ENCODE measurements at places on chromosomes 2 and 18.

GRCh38 chr2:226835796-226836547 is at the start of gene RHBDD1:
Gene RHBDD1, plus strand, starts transcription at chr2:226836054. Its CDS starts 28,640 bp downstream, at chr2:226864694.
- peak; percentile 90 for DNase-seq

GRCh38 chr2:181471226-181471625 is 14.0 kb downstream of the ITGA4 start:
- DNase-seq = no peak

DNA sequence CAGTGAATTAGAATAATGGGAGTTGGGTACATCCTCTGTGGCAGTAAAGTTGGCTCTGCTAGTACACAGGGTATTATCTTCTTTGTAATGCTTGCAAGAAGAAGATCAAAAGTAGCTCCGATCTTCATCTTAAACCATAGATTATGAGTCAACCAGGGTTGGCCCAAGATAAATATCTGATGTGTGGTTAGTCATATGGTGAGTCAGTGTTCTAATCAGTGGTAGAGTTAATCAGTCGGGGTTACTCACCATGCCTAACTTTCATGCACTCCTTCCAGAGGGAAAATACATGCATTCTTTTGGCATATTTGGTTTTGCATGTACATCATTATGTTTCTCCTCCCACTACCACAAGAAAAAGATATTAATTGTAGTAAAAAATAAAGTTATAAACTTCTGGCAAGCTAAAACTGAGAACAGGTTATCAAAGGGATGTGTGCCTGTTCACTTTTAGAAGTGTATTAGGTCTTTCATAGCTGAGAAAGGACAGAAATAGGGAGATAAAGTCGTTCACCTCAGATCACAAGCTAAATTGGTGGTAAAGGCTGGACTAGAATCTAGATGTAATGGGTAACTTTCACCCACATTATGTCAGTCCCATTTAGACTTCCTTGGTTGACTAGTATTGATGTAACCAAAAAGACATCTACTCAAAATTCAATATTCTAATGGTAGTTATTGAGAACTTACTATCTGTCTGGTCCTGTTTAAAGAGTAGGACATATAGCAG is 684.4 kb downstream of the IRS1 start:
- no peak for DNase-seq

DNA sequence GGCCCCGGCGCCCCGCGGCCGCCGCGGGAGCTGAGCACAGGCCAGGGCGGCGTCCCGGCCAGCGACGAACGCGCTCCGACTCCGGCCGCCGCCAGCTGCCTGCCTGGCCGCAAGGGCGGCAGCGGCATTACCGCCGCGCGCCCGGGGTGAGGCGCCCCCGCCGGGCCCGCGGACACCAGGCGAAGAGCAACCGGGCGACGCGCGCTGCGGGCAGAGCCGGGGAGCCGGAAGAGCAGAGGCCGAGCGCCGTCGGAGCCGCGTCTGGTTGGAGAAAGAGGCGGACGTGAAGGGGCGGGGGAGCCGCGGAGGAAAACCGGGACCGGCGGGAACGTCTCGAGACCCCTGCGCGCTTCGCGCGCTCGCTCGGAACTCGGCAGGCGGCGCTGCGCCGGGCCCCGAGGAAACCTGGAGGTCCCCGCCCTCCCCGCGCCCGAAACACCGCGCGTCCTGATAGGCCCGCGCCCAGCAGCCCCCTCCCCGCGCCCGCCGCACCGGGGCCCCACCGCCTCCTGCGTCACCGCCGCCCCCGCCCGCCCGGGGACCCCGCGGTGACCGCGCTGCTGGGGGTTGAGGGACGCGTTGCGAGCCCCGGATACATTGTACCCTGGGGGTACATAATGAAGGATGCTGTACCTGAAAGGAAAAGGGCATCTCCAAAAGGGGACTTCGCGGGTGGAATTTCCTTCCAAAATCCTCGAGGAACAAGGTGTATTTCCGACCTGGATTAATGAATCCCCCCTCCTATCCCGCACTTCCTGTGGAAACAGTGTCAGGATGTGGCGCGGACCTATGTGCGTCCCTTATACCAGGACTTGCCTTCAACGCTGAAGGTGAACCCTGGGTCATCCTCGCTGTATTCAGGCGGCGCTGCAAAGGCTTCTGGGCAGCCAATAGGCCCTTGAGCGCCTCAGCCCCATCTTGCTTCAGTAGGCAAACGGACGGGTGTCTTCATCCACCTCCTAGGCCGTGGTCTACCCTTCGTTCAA is 1.0 kb upstream of the B4GALT6 start:
- peak; percentile 12 for DNase-seq

DNA sequence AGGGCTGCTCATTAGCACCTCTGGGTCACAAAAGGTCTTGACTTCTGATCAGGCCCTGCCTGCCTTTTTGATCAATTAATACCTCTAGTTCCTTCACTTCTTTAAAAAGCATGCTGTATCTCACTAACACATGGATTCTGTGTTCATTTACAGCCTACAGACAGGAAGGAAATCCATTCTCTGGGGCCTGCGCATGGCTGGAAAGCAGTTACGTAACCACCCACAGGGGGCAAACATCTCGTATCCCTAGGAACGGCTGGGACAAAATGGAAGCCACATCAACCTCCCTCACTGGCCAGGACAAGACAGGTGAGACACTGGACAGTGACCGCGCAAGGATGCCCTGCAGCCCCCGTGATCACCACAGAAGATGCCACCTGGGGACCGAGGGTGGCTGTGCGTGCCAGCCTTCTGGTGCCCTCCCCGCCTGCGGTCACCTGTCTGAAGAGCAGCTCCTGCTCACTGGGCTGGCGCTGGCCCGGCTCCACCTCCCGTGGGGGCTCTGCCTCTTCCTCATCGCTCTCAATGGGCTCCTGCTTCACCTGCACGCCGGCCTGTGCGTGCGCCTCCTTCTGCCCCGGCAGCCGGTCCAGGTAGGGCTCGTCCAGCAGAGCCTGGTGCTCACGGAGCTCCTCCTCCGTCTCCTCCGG is 266.9 kb downstream of the TWIST2 start:
- DNase-seq = no peak

- DNase-seq = no peak
These were observed 110.6 kb upstream of the ACVR1 start for GRCh38 chr2:157986761-157987160.

DNA sequence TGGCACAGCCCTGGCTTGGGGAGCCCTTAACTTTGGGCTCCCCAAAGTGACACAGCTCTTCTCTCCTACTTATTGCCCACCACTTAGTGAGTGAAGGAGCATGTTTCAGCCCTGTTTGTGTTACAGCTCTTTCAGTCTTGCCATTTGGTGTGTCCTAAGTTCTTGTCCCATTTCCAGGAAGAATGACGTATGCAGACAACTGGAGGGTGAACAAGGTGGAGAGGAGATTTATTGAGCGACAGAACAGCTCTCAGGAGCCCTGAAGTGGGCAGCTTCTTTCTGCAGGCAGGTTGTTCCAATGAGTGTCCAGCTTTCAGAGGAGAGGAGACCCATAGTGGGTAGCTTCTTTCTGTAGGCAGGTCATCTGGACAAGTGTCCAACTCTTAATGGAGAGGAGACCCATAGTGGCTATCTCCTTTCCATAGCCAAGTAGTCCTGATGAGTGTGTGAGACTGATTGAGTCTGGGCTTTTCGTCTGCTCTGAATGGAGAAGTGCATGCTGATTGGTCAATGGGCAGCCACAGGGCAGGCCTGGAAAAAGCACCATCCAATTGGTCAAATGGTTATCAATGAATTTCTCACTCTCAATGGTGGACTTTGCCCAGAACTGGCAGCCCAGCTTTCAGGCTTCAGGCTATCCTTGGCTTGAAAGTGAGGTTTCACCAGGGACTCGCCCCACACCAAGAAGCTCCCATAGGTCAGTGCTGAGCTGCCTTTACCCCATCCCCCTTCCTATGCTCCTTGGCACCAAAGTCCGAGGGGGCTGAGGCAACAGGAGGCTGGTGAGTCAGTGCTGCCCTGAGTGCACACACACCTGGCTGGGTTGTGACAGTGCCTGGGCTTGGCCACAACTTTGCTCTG is 688.2 kb downstream of the NYAP2 start:
- no peak for DNase-seq

DNA sequence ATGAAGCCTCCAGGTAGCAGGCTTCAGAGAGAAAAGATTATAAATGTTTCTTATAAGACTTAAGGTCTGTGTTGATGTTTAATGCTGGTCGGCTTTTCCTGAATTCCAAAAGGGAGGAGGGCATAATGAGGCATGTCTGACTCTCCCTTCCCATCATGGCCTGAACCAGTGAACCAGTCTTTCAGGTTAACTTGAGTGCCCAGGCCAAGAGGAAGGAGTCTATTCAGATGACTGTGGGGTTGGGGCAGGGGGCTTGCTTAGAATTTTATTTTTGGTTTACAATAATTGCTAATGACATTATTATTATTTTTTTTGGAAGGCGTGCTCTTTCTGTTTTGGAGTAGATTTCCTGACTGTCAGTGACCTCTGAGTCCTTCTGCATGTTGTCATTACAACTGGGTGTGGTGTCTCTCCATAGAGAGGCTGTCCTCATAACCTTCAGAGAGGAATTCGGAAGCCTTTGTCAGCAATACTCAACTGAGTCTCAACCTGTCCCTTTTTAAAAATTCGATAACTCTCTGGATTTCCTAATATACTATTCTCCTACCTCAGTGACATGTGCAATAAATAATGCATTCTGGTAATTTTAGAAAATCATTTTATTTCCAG is 275.1 kb upstream of the CXCR4 start:
- no peak for DNase-seq

DNA sequence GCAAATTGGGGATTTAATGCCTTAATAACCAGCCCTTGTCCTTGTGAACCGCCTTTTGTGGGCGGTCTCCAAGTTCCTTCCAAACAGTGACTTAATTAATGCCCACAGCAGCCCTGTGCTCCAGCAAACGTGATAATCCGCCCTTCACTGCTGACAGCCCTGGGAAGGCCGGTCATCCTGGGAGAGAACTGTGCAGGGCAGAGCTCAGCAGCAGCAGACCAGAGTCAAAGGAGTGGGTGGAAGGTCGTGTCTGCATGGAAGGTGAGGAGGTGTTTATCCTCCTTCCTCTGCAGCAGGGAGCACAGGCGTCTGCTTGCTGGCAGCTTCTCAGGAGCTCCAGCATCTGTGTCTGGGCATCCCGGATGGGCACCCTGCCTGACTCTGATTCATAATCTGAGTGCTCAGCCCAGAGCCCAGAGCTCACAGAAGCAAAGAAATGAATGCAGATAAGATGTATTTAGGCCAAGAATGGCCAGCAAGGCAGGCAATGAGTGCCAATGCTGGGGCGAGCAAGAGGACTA is 270.0 kb upstream of the PXDN start:
- no peak for DNase-seq

Measured in activated T-cell treated with anti-CD3 and anti-CD28 coated beads for 1 hour (primary cell).